ENCODE measurements at places on chromosomes 5 and 9. TPM values are rescaled to one million over a fixed set of nuclear protein-coding genes. Genes with fewer than 3 reads are reported as not detected.
A peak's percentile ranks its signal among the peaks of the same experiment; 100 is the strongest.

- DNase-seq: no peak
Measured at GRCh38 chr9:89610391-89610925, 5.6 kb downstream of the GADD45G start.

DNA sequence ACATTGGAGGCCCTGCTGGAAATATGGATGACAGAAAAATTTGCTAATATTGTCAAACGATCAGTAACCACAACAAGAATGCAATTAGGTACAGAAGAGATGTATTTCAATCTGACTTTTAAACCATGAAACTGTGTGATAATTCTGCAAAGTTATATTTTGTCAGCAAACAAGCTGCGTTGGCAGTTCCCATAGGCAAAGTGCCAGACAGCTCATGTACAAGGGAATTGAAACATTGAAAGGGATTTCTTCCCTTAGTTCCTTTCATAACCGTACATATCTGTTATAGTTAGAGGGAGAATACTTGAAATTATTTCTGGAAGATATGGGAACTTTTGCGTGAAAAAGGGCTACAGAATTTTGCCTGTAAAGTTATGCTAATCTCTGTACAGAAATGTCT lies 419.4 kb upstream of the PTGER4 start:
- DNase-seq: peak; percentile 74

The SMIM33 gene
- 0.72 TPM for total RNA-seq

GRCh38 chr9:91117959-91118703 lies 243.6 kb downstream of the AUH start:
- DNase-seq: peak; percentile 79

GRCh38 chr5:72505539-72506157 lies 1.6 kb downstream of the ZNF366 start:
- no peak for DNase-seq

The MARCHF11 gene
- total RNA-seq: 8.2 TPM

GRCh38 chr5:81994679-81995078 lies 22.9 kb downstream of the ATG10 start:
- DNase-seq: no peak

GRCh38 chr9:38118862-38119438 lies 49.9 kb upstream of the SHB start:
- DNase-seq: no peak

DNA sequence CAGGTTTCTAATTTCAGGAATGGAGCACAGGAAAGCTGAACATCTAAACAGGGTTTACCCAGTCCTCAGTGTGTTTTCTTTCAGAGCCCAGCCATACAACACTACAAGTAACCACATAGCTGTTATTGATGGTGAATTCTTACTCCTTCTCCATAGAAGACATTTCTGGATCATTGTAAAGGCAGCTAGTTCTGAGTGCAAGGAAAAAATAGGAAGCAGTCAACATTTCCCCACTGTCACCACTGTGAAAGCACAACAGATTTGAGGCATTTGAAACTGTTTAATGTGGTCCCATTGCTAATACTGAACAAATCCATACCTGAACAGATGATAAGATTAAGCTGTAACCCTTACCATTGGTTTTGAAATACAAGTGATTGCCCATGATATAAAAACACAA lies 145.0 kb upstream of the PCA3 start:
- no peak for DNase-seq

- DNase-seq: no peak
Measured at GRCh38 chr5:17819783-17820182, 185.5 kb downstream of the TAF11L14 start.

The SLC36A2 gene
- 1.7 TPM for total RNA-seq

The STING1 gene
- 26.2 TPM for total RNA-seq

The PAEP gene
- total RNA-seq: not detected

The IPO11 gene
- 18.3 TPM for total RNA-seq

DNA sequence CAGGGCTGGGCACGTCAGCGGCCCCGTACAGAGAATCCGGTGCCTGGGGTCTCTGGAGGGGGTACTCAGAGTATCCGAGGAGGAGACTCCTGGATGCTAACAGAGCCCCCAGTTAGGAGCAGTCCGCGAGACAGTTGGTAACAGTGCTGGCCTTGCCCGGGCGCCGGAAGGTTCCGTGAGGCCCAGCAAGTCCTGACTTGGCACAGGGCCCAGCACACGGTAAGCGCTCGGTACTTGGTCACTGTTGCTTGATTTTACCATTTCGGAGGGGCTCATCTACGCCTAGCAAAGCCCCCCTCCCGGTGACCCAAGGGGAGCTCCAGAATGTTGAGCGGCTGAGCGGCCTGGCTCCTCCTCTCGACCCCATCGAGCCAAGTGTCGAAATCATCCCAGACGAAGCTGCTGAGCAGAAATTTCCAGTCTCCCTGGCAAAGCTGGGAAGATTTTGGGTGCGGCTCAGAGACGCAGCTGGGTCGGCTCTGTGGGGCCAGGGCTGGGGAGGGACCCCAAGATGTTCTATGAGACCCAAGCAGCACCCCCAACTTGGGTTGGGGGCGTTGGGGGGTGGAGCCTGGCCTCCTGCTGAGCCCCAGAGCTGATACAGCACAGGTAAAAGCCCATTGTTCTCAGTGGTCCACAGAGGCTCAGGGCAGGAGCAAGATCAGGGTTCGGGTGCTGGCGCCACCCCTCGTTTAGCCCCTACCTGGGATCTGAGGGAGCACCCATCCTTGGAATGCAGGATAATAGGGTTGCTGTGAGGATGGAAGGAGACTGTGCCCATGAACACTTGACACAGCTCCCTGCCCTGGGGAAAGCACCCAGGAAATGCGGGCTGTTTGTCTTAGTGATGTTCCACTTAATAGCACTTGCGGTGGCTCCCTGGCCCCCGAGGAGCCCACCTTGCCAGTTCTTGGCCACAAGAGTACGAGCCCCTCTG lies 137.2 kb downstream of the C9orf50 start:
- peak; percentile 98 for DNase-seq

DNA sequence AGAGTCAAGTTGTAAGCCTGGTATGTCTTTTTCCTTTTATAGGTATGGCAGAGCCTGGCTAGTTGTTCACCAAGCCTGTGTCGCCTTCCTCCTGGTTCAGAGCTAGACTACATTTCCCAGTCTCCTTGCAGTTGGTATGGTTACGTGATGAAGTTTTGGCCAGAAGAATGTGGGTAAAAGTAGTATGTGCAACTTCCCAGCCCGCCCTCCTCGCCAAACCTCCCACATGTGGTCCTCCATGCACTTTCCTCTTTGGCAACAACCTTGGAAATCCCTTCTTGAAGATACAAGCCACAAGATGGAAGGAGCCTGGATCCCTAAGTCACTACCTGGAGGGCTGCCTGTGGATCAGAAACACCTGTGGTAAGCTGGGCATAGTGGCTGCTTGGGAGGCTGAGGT lies 36.0 kb upstream of the MSH3 start:
- DNase-seq: no peak

GRCh38 chr5:2755076-2755680 lies 3.7 kb upstream of the IRX2 start:
- DNase-seq: no peak

- DNase-seq: peak; percentile 82
Measured at GRCh38 chr9:87610200-87611155, 112.8 kb downstream of the DAPK1 start.

- DNase-seq: peak; percentile 87
Measured at GRCh38 chr5:178288401-178289368, 56.1 kb upstream of the PHYKPL start.

DNA sequence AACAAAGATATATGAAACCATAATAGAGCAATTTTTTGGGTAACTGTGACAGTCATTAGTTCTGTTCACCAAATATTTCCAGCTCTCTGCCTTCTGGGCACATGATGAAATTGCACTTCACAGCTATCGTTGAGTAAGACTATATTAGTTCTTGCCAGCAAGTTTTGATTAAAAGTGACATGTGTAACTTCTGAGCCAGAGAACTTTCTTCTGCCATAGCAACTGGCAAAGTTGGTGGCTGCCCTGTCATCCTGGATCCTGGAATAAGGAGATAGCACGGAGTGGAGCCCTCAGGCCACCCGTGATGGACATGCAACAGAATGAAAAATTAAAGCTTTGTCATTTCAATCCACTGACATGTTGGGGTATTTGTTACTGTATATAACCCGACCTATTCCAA lies 194.4 kb upstream of the VCAN start:
- no peak for DNase-seq

DNA sequence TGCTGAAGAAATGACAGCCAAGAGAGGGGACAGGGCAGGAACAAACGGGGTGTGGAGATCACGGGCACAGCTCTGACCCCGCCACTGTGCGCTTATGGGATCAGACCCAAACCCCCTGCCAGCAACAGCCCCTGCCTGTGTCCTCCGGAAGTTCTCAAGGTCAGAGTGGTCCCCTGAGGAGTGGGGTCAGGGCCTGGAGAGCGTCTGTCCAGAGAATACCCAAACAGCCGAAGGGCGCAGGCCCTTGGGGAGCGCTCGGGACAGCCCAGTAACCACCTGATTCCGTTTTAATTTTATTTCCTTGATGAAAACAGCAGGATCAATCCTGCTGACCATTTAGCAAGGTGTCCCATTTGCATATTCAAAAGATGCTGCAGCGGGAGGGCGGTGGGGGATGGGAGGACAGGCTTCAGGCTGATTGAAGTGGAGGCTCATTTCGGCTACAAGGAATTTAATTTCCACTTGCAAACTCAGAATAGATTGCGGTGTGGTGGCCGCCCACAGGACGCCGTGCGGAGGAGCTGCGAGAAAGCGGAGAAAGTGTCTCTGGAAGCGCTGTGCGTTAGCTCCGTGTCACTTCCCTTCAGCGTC lies 32.6 kb upstream of the TMEM250 start:
- no peak for DNase-seq

DNA sequence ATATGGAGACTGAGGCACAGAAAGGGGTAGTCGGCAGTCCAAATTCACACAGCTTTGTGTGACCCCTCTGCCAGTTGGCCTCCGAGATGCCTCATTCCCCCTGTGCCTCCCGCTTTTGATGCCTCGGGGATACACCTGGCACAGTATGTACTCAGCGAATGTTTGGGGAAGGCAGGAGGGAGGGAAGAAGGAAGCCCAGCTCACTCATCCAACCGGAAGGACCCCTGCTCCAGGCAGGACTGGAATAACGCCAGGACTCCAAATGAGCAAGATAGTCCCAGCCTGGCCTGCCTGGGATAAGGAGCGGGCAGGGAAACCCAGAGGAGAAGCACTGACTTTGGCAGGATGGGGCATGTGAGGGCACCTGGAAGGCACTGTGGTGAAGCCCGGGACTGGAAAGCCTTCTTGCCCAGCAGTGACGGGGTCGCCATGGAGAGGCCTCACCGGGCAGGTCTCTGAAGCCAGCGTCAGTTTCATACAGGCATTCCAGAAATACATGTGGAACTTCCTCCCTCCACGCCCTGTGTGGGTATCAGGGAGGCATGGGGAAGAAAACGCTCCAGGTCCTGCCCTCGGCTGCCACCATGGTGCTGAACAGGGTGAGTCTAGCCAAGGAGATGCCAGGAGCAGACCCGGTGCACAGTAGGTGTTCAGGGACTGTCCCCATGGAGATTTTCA lies 20.3 kb downstream of the LMX1B start:
- no peak for DNase-seq

The DDX4 gene
- 4.1 TPM for total RNA-seq

The HTR1A gene
- total RNA-seq: not detected

- no peak for DNase-seq
Measured at GRCh38 chr5:159453209-159453608, 122.9 kb upstream of the IL12B start.

DNA sequence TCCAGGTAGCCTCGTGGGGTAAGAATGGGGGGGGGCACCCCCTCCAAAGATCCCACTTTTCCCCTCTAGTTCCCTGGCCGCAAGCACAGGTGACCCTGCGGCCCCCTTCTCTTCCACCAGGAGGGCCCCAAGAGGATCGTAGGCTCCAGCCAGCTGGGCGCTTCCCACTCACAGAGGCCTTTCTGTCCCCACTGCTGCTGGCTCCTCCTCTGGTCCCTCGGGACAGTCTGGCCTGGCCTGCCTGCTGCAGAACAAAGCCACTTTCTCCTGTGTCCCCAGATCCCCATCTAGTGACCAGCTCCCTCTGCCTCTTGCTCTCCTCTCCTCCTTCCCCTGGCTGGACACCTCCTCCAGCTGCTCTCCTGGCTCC lies 534 bp upstream of the SAPCD2 start:
- peak; percentile 42 for DNase-seq

DNA sequence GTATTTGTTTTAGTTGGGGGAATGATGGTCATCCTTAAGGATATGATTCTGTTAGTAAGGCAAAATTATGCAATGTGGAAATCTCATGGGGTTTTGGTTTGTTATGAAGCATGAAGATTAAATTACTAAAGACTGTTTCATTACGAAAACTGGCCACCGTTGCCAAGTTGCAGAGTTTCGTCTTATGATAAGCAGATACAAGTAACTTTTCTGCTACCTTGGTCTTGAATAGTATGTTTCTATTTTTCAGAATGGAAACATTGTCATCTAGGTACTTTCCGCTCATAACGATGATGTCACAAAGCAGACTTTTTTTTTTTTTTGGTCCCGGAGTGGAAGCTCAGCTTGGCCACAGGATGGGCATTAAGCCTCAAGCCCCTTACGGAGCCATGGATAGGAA lies 4.2 kb downstream of the CCNI2 start:
- DNase-seq: no peak

The OR2V2 gene
- 2.4 TPM for total RNA-seq

- no peak for DNase-seq
Measured at GRCh38 chr9:5819174-5819573, 13.7 kb downstream of the ERMP1 start.

The CNOT6 gene
- total RNA-seq: 18.8 TPM

DNA sequence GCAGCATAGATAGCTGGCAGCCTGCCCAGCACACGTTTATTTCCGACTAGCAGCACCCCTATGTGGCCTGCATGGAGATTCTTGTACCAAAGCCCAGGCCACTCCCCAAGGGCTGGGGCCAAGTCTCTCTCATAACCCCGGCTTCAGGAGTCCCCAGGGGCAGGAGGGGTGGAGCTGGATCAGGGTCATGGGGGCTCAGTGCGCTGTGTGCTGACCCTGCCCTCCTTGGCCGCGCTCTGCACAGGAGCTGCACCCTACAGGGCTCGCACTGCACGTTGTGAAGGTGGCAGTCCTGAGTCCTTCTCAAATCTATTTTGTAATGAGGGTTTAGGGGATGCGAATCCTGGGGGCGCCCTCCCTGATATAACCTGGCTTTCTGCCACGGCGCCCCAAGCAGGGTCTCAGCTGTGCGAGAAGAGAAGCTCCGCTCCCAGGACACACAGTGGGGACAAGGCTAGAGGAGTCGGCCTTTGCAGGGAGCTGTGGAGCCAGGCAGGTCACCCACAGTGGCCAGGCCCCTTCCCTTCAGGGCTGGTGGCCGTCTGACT lies 28.6 kb downstream of the NKD2 start:
- DNase-seq: no peak

DNA sequence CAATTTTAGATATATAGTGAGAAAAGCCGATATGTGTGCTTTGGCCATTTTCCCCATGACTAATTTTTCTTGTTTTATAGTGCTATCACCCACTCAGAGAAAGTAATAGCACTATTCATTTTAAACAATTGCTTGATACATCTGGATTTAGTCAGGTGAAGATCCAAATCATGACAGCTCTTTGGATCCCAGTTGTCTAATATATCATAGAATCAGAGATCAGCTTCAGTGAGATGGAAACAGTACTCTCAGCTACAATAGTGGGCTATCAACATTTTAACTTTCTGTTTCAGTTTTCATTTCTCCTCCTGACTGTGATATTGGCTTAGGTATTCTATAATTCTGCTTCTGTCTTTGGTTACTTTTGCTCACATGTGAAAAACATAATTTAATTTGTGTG lies 38.7 kb downstream of the VCAN start:
- no peak for DNase-seq

The OBP2B gene
- total RNA-seq: not detected

- peak; percentile 35 for DNase-seq
Measured at GRCh38 chr9:27519466-27520465, 4.3 kb upstream of the IFNK start.

GRCh38 chr9:87309236-87309635 lies 188.4 kb upstream of the DAPK1 start:
- no peak for DNase-seq

Measured in umbilical cord (tissue), 2 donors.